ENCODE measurements at places on chromosomes 13 and 19.

DNA sequence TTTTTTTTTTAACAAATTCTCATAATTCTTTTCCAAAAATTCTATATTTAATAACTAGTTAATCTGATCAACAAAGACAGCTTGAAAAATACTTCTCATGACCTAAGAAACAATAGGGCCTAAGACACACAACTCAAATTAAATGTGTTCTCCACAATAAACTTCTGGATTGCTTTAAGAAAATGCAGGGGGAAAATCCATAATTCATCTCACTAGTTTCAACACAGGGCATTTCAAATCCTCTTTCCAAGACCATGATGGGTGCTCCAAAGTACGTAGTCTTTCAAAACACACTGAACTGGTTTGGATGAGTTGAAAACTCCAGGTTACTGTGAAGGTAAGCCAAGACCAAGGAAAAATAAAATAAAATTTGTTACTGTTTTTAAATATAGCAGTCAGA, 62.6 kb downstream of the DCLK1 start:
- DNase-seq: no peak

GRCh38 chr13:108911807-108912206, 282.4 kb downstream of the MYO16 start:
- no peak for DNase-seq

GRCh38 chr19:47190167-47190727, 40.8 kb downstream of the BBC3 start:
- DNase-seq: peak; percentile 63

DNA sequence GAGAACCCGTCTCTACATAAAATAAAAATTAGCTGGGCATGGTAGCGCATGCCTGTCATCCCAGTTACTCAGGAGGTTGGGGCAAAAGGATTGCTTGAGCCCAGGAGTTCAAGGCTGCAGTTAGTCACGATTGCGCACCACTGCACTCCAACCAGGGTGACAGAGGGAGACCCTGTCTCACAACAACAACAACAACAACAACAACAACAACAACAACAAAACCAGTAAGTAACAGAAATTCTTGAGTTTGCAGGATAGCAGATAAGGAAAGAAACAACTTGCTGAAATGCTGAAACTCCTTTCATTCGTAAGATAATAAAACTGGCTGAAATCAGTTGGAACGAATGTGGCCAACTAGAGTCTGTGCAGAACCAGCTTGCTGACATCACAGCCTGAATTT, 23.1 kb upstream of the URI1 start:
- no peak for DNase-seq

- peak; percentile 14 for DNase-seq
Measured at GRCh38 chr13:90201202-90201601, 1146.3 kb upstream of the MIR17HG start.
